CD4-positive, alpha-beta T cell treated with Interleukin-4 for 4 hours (primary cell): ENCODE measurements at places on chromosomes 1 and 21.
A peak's percentile ranks its signal among the peaks of the same experiment; 100 is the strongest.

DNA sequence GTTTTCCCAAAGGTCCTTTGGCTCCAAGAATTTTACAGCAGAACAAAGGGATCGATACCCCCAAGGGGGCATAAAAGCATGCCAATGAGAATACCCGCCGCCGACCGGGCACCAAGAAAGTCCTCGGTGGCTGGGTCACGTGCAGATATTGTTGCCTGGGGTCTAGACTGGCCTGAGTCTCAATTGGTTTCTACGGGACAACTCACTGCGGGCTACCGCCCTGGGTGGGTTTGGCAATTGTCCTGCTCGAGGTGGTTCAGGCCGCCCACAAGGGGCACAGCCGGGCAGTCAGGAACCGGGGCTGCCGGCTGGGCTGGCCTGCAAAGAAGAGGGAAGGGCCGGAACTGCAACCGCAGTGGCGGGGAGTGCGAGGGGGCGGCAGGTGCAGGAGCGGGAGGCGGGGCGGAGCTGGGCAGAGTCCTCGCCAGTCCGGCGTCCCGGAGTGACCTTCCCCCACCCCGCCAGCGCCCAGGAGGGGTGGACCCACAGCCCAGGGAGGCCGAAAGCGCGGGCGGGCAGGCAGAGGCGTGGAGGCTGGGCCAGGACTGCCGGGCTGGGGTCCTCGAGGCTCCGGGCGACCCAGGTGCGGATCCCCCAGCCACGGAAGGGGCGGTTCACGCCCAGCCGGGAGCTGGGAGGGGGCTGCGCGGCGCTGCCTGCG, 926 bp upstream of the ATP1B1 start:
- no peak for DNase-seq

- no peak for DNase-seq
Measured at GRCh38 chr1:17427696-17428660, 11.5 kb downstream of the RCC2 start.

- DNase-seq = no peak
Measured at GRCh38 chr1:75421371-75421770, 189.5 kb downstream of the SLC44A5 start.

DNA sequence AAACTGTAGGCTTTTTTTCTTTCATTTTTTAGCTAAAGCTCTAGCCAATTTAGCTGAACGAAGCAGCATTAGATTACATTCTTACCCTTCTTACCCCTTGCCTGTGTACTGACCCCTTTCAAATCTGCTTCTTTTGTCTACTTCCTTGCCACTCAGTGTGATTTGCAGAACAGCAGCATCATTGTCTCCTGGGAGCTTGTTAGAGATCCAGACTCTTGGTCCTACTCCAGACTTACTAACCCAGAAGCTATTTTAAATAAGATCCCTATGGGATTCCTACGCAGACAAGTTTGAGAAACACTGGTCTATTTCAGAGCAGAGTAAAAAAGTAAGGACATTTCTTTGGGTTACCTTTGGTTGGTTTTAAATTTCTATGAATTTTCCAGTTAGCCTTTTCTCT, 13.8 kb downstream of the LRRC39 start:
- no peak for DNase-seq

DNA sequence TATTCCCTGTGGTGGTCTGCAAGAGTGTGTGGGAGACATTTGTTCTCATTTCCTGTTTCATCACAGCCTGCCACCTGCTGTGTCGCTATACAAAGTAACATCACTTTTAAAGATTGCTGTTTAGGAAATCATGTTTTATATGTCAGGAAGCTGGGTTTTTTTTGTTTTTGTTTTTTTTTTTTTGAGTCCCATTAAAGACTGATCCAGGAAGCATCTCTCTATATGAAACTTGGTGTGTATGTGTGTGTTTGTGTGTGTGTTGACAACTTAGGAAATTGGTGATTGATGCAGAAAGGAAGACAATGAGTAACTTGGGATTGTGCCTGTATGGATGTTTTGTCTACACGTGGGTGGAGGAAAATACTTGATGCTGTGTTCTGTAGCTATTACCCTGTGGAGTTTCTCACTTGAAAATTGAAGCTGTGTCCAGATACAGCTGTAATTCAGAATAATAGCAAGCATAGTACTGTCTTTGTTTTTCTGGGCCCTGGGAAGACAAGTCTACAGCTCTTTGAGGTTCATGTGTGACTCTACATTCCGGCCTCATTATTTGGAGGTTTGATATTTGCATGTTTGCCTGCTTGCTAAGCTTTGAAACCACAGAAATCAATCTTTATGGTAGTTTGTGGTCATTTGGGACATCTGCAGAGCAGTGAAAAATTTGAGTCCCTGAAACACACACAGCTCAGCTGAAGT, 47.9 kb downstream of the LAMC1 start:
- no peak for DNase-seq

GRCh38 chr1:95449516-95449915, 215.5 kb downstream of the RWDD3 start:
- DNase-seq = no peak

DNA sequence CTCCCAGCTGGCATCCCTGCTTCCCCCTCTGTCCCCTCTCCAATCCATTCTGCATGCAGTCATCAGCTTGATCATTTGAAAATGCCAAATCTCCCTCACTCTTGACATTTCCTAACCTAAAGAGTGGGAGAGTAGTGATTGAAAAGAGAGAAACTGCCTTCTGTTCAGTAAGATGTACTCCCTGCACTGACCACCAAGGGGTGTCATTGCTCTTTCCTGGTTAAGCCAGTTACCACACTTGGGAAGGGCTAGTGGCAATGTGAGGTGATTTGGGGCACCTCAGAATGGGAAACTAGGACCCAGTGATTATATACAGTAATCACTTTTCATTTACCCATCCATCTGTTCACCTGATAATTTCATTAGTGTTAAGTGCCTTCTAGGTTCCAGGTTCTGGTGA, 6.9 kb upstream of the TMEM269 start:
- DNase-seq = peak; percentile 30

DNA sequence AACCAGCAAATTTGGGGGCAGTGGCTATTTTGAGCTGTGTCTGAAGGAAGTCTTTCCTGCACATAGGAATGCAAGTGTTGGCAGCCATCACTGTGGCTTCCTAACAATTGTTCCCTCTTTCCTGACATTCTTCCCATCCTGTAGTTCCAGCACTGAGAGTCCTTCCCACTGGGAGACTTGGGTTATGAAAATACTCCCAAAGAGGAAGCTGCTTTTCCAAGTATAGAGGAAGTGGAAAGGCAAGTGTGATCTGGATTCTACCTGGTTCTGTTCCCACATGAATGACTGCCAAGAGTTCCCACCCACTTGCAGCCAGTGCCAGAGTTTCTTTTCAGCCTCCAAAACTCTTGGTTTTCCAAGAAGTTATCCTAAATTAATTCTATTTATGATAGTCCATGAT, 98.5 kb upstream of the CD53 start:
- DNase-seq = no peak

GRCh38 chr1:119956306-119956705, 60.0 kb upstream of the ADAM30 start:
- DNase-seq = no peak

DNA sequence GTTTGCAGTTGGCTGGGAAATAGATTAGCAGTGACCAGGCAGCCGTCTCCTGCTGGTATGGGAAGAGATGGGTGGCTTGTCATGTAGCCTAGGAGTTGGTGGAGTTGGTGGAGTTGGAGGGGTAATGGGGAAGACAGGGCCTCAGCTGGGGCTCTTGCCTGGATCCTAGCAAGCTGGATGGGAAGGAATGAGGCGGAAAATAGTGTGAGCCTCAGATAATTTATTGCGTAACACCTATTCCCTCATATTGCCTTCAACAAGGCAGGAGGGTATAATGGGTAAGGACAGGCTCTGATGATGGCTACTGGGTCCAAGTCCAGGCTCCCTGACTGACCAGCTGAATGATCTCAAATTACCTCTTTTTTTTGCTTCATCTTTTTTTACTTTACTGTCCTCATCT, 12.6 kb downstream of the MAP7D1 start:
- no peak for DNase-seq

DNA sequence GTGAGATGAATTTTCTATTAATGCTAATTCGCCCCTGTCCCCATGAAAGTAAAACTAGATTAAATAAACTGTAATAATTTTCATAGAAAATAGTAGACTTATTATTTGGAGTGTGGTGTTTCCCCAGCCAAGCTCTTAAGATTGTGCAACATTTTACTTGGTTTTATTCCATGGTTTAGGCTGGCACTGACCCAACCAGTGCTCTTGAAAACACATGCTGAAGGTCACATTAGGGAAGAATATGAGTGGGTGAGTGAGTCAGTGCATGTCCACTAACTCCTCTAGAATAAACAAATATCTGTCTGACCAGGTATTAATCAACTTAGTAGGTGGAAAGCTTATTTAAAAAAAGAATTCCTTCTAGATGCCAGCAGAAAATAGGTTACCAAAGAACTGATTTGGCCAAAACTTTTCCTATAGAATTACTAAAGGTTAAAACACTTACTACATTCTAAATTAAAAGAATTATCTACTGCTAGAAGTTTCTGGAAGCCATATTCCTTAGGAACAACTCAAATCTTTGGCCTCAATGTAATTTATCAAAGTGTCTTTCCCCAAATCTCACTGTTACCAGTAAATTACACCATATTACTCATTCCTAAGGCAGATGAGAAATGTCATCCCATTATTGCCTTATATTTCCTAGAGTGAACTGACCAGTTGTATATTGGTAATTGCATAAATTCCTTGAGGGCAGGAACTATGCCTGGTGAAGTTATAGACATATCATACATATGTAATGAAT, 89.7 kb upstream of the RGS1 start:
- no peak for DNase-seq

DNA sequence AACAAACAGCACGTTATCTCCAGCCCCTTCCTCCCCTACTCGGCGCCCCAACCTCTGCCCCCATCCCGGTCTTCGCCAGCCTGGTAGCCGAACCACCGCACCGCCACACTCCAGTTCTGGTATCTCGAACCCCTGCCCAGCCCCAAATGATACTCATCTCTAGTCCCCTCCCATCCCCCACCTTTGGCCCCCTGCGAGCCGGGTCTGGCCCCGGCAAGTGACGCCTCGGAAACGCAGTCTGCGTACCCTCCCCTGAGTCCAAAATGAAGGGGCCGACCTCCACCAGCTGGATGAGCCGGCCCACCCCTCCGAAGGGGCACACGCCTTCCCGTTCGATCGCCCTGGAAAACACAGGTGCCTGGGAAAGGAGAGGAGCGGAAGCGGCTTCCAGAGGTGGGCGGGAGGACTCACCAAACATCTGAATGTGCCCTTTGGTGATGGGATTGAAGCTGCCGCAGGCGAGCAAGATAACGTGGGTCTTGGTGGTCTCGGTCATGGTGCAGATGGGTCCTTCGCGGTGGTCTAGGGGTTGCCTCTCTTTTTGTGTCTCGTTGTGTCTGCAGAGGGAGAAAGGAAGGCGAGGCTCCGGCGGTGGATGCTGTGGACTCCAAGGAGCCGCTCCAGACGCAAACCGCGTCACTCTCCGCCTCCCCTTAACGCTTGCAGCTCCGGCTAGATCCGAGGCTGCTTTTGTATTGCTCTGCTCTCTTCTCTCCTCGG, at the start of gene NMNAT2:
NMNAT2 (minus strand) TSS at position 609 of the 720 bp plus-strand sequence; CDS start at position 496, 113 bp downstream.
- DNase-seq = no peak

- DNase-seq = no peak
Measured at GRCh38 chr1:221841251-221841982, 99.5 kb upstream of the DUSP10 start.

DNA sequence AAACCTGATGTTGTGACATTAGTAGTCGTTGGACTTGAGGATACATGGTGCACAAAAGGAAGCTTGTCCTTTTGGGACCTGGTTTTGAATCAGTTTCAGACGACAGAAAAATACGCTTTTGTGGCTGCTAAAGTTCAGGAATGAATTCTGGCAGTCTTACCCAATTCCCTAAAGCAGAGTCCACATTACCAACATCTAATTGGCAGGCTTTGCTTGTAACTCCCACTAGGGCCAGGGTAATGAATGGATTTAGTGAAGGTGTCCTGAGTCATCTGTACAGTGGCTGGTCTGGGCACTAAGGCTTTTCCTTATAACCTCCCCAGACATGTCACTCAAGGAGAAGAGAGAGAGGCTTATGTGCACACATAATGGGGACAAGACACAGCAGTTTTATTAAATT, 66.2 kb upstream of the RNPC3 start:
- DNase-seq = no peak

DNA sequence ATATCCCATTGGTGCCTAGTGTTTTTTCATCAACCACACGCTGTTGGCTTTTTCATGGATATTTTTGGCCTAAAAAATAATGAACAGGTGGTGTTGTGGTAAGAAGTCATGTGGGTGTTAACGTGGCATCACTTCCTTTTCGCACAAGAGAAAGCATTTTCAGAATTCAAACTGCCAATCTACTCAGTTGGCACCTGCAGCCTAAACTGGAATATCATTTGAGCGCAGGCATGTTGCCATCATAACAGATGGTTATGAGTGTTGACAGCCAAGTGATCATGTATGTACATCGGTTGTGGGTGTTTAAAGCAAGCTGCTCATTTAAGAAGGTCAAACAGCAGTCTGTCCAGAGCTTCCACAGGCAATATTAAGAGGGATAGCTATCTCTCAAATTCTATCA, 1963.0 kb downstream of the NCAM2 start:
- no peak for DNase-seq

DNA sequence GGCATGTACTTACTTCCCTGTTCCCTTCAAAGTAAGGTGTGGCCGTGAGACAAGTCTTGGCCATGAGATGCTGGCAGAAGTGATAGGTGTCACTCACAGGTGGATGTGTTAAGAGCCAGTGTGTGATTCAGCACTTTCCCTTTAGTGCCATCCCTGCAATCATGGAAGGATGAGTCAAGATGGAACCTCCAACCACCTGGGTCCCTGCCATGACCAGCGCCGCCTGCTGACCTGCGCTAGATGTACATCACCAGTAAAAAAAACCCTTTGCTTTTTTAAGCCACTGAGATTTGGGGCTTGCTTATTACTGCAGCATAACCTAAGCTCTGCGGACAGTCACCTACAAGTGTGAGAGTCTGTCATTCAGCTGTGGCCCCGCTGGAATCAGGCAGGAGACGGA, 71.7 kb downstream of the TOMM20 start:
- DNase-seq = no peak

DNA sequence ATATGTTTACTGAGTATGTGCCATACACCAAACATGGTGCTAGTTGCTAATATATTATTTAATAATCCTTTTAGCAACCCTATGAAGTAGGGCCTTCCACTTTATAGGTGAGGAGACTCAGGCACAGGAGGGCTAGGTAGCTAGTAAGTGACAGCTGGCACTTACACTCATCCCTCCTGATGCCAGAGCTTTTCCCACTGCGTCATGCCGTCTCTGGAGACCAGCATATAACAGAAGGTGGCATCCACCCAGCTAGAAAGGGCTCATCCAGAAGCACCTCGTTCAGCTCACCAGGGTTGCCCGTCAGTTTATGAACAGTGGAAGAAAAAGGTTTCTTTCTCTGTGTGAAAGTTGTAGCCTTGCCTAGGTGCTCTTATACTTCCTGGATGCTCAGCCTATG, 108.9 kb downstream of the NOS1AP start:
- no peak for DNase-seq

- DNase-seq = no peak
Measured at GRCh38 chr1:229381234-229381633, 38.4 kb upstream of the CCSAP start.
